Activated B cell treated with CpG ODN at 0.5 μM for 24 hours (primary cell): ENCODE measurements at places on chromosomes 12 and 14.

DNA sequence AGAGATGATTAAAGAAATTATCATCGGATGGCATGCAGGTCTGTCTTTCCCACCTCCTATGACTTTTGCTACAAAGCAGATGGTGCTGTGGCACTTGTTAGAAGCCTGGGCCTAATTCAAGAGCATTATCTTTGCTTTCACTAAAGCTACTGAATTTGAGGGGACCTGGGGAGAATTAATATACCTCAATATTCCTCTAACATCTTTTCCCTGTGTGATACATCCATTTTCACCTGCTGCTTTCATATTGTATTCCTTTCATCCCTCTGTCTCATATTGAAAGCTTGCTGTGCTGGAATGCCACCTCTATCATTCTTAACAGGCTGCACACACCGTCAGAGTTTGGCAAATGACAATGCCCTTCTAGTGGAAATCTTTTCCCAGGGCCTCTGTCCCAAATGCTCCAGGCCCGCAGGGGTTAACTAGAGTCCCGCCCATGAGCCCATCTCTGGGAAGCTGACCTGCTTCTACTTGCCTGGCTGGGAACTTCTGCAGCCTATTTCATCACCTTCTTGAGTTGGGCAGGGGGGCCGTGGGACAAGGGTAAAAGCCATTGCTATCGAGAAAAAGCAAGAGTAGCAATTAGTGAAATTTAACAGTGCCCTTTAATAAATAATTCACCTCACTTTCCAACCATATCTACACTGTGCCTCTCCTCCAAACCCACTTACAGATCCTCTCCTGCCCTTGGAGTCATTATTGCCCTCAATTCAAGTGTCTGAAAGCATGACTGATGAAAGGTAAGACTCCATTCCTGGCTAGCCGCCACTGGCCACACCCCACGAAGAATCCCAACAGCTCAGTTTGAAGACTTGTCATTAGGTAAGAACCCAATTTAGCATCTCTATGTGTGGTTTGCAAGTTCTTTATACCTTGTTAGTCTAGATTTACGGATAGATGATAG lies 126.7 kb upstream of the BTG1 start:
- no peak for DNase-seq

DNA sequence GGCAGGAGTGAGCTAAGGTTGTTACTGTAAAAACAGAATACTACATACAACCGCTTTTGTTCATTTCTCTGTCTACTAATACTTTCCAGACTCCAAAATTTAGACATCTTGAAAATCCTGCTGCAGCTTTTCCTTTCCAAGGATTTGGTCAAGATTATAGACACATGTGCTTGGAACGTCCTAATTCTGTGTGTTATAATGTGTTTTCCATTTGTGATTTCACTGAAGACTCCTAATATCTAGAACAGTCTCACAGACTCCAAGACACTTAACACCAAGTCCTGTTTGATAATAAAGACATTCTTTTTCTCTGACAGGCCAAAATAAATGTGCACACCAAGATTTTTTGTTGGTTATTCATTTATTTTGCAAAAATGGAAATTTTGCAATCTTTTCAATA lies 41.8 kb upstream of the TMTC2 start:
- DNase-seq, result no peak

GRCh38 chr12:69405566-69405865 lies 46.0 kb downstream of the YEATS4 start:
- no peak for DNase-seq

GRCh38 chr12:21972055-21972454 lies 30.8 kb upstream of the ABCC9 start:
- no peak for DNase-seq

- no peak for DNase-seq
Observed at GRCh38 chr12:40701756-40702155, 9.5 kb downstream of the CNTN1 start.

DNA sequence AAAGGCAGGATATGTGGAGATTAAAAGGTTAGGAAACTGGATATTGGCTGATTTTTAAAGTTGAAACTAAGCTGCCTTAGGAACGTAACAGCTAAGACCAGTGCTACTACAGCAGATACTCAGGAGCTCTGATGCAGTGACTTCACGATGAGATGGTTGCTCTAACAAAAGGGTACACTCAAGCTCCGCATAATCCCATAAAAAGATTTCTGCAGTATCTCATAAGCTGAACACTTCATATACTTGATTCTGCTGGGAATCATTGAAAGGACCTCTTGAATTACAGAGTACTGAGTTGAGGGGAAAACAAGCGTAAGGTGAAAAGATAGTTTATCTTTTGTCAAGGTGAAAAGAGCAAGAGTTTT lies 3.7 kb downstream of the RNF10 start:
- no peak for DNase-seq

DNA sequence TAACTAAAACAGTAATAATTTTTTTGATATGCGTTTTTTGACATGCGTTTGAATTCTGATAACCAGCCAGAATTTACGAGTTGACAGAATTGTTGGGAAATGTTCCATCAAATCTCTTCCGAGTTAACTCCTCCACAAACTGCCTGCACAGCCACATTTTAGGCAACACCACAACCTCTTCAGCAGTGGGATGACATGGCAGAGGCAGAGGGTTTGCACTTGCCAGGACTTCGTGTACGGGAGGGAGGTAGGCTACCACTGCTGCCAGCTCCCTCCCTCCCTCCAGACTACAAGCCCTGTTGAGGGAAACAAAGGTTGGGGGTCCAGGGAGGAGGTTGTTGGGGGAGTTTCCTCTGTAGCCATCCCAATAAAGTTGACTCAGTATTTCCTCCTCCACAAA lies 14.5 kb upstream of the ACTR6 start:
- no peak for DNase-seq

DNA sequence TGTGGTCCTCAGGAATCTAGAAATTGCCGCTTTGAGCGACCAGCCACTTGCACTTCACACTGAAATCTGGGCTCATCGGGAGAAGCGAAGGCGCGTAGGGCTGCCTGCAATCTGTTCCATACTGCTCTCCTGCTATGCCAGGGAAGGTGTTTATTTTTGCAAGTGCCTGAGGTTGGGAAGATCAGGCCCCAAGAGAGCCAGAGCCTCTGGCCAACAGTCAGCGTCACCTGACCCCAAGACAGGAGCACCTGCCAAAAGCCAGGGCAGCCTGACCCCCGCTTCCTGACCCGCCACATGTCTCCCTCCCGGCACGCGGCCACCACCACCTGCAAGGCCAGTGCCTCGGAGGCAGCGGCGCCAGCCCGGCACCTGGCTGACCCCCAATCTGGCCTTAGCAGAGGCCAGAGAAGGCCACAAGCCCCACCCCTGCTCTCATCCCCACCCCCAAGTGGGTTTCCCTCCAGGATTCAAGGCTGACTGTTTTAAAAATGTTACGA lies 94.4 kb downstream of the CHGA start:
- DNase-seq, result no peak

- DNase-seq, result no peak
Observed at GRCh38 chr12:26113181-26113654, 11.6 kb downstream of the BHLHE41 start.

- DNase-seq, result no peak
Observed at GRCh38 chr12:46004715-46005114, 14.3 kb upstream of the SCAF11 start.

DNA sequence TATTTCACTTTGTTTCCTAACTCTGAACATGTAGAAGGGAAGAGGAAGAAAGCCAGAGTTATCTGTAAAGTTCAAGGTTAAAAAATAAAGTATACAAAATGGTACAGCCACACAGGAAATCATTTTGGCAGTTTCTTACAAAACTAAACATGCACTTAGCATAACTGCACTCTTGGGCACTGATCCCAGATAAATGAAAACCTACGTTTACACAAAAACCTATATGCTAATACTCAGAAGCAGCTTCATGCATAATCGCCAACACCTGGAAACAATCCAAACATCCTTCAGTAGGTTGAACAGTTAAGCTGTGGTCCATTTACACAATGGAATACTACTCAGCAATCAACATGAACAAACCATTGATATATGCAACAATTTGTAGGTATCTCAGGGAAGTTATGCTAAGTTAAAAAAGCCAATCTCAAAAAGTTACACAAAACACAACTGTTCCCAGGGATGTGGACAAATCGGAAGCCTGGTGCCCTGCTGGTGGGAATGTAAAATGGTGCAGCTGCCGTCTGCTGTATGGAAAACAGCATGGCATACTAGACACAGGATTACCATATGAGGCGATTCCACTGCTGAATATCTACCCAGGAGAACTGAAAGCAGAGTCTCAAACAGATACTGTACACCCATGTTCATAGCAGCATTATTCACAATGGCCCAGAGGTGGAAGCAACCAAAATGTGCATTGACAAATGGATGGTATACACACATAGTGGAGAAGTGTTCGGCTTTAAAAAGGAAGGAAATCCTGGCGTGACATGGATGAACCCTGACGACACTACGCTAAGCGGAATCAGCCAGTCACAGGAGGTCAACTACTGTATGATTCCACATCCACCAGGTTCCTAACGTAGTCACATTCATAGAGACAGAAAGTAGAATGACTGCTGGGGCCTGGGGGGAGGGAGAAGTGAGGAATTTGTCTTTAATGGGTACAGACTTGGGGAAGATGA lies 37.7 kb downstream of the NRDE2 start:
- no peak for DNase-seq

- peak; percentile 45 for DNase-seq
Observed at GRCh38 chr12:124609041-124609989, 41.9 kb upstream of the NCOR2 start.

GRCh38 chr12:83408146-83408545 lies 721.4 kb downstream of the TMTC2 start:
- no peak for DNase-seq

- no peak for DNase-seq
Observed at GRCh38 chr14:105187116-105187515, 6.0 kb upstream of the NUDT14 start.

DNA sequence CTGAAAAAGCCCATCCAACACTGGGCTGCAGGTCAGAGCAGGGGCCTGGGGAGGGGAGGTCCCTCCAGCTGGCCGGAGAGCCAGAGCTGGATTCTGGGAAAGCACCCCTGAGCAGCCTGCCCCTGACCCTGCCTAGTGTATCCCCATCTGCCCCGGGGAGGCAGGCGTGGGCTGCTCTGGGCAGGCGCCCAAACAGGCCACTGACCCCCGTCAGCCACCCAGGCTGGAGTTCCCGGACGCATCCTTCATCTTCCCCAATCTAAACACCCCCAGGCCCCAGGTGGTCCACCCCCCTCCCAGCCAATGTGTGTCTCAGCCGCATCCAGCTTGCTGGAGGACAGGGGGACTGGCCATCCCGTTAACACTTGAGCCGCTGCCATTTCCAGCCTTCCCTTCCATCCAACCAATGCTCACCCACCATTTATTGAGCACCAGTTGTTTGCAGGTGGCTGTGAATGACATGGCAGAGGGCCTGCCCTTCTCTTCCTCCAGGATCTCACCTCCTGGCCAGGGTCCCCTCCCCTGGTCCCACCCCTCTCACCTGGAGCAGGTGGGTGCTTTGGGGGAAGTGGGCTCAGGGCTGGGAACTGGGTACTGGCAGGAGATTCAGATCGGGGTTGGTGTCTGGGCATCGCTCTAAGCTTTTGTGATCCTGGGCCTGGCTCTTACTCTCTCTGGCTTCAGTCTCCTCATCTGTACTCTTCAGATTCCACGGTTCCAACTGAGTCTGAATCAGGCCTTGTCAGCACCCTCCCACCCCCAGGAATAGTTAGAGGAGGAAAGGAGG lies 743 bp upstream of the DTX1 start:
- no peak for DNase-seq

- no peak for DNase-seq
Observed at GRCh38 chr12:79326663-79327062, 364.1 kb downstream of the PAWR start.

DNA sequence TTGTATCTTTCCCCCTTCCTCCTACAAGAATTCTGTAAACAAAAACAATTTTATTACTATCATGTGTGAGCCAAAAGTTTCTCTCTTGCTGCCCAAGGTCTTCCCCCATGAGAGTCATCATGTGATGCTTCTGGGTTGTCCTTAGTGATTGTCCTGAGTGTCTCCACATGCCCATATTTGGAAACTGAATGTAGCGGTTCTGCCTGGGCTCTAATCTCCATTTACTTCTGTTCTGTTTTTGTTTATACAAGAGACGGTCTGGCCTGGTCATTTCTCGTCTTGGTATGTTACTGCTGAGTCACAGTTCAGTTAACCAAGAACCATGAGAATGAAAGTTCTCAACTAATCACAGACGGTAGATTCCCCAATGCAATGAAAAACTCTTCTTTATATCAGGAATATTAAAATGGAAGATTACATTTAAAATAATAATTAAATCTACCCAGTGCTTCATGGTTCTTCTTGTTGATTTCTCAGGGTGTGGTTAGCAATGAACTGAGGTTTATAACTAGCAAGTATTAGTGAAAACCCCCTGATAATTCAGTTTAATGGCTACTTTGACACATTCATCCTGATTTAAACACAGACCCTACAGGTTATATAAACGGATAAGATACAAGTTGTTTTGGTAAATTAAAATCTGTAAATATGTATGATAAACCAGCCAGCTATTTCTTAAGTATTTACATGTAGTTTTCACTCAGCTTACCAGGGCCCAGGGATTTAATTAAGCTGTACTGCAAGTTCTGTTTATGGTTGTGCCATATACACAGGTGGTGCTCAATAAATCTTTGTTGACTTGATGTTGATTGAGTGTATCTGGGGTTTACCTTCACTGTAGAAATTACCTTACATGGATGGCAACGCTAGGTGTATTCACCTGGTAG lies 81.1 kb downstream of the PELI2 start:
- no peak for DNase-seq

DNA sequence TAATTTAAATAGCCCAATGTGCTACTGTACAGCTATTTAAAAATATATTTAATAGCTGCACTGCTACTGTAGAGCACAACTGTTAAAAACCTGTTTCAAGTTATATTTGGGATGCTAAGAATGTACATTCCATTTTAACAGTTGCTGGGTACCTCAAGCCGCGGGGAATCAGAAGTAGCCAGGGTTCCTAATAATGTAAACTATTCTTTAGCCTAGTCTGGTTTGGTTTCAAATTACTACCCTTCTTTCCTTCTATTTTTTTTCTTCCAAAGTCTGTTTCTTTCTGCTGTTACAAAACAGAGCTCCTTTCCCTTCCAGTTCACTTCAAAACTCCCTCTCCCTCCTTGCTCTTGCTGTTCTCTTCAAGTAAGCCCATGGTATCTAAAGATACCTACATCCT lies 21.3 kb downstream of the SCAF11 start:
- no peak for DNase-seq
